ENCODE measurements at places on chromosomes 2 and 18.

- H3K4me3 ChIP-seq: no peak overlapping the region
- peaks cover 2% of the 10 kb centered on the region for H3K4me1 ChIP-seq
- H3K27ac ChIP-seq: no peak overlapping the region
- no peaks in the 10 kb centered on the region for H3K27me3 ChIP-seq
- peaks cover 17% of the 10 kb centered on the region for H3K36me3 ChIP-seq
These were observed 2.1 kb downstream of the HAT1 start for GRCh38 chr2:171924170-171924942.

DNA sequence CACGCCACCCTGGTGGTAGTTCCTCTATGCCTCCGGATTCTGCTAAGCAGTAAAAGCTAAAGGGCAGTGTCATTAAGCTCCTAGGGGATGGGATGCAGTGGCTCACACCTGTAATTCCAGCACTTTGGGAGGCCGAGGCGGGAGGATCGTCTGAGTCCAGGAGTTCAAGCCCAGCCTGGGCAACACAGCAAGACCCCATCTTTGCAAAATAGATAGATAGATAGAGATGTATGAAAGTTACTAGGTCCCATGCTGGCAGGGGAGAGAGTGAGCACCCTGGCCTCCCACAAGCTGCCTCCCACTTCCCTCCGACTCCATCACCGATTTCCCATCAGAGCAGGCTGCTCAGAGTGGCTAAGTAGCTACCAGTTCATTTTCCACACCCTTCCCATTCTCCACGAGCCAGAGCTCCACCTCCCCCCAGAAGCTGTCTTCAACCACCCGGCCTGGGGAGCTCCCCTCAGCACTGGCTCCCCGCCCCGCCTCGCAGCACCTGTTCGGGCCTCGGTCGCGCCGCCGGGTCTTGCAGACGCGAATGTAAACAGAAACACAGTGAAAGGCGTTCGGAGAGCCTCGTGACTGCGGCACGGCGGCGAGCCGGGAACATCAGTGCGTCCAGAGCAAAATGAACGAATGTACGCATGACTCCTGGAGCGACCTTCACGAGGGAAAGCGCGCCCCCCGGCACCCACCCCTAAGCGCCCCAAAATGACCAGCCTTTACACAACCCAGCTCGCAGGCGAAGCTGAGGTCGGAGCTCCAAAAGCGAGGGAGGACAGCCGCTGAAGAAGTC is 598 bp upstream of the CEP68 start:
- H3K27ac ChIP-seq: peak overlapping the region; percentile 76
- H3K36me3 ChIP-seq: no peaks in the 10 kb centered on the region
- no peak for DNase-seq
- peak overlapping the region; percentile 86 for H3K4me3 ChIP-seq
- H3K27me3 ChIP-seq: no peaks in the 10 kb centered on the region
- H3K4me1 ChIP-seq: peaks cover 15% of the 10 kb centered on the region

DNA sequence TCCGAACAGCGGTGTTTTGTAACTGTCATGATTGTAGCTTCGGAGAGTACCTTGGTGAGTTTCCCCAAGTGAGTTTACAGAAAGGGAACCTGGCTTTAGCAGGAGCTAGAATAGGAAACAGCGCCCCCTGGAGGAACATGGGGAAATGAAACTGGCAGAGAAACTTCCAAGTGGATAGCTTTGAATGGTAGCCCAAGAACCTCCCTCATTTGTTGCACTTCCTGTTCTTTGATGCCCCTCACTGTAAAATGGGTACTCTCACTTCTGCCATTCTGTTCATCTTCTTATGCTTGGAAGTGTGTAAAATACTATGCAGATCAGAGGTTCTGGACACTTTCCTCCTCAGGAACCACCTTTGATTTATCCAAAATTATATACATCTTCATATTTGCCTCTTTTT is 36.2 kb downstream of the CHST10 start:
- no peaks in the 10 kb centered on the region for H3K27me3 ChIP-seq
- no peaks in the 10 kb centered on the region for H3K36me3 ChIP-seq
- H3K27ac ChIP-seq: no peak overlapping the region
- no peaks in the 10 kb centered on the region for H3K4me1 ChIP-seq
- peak; percentile 79 for DNase-seq

GRCh38 chr2:88606371-88607030 is 20.8 kb downstream of the EIF2AK3 start:
- no peaks in the 10 kb centered on the region for H3K4me1 ChIP-seq
- no peak overlapping the region for H3K4me3 ChIP-seq
- H3K36me3 ChIP-seq: no peaks in the 10 kb centered on the region
- H3K27ac ChIP-seq: no peak overlapping the region
- H3K27me3 ChIP-seq: no peaks in the 10 kb centered on the region
- no peak for DNase-seq

DNA sequence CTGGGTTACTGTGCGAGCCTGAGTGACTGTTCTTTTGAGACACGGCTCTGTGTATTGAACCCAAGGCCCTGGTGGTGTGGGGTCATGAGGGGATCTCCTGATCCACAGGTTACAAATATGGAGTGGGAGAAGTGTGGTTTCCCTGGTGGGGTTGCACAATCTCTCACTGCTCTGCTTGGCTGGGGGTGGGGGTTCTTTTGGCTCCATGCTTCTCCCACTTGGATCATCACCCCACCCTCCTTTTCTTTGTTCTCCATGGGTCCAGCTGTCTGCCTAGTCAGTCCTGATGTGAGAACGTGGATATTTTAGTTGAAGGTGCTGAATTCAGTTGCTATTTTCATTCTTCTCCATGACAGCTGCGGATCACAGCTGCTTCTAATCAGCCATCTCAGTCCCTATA is 37.8 kb downstream of the AGPS start:
- peaks cover 14% of the 10 kb centered on the region for H3K36me3 ChIP-seq
- H3K27me3 ChIP-seq: no peaks in the 10 kb centered on the region
- H3K27ac ChIP-seq: no peak overlapping the region
- DNase-seq: no peak
- no peaks in the 10 kb centered on the region for H3K4me1 ChIP-seq
- no peak overlapping the region for H3K4me3 ChIP-seq

- no peaks in the 10 kb centered on the region for H3K27me3 ChIP-seq
- DNase-seq: no peak
- no peak overlapping the region for H3K4me3 ChIP-seq
These were observed 476.1 kb downstream of the DCC start for GRCh38 chr18:52816121-52816520.

GRCh38 chr2:49332415-49332814 is 178.1 kb upstream of the FSHR start:
- no peaks in the 10 kb centered on the region for H3K4me1 ChIP-seq
- no peak overlapping the region for H3K4me3 ChIP-seq
- H3K27ac ChIP-seq: no peak overlapping the region
- H3K36me3 ChIP-seq: no peaks in the 10 kb centered on the region
- no peaks in the 10 kb centered on the region for H3K27me3 ChIP-seq
- no peak for DNase-seq

DNA sequence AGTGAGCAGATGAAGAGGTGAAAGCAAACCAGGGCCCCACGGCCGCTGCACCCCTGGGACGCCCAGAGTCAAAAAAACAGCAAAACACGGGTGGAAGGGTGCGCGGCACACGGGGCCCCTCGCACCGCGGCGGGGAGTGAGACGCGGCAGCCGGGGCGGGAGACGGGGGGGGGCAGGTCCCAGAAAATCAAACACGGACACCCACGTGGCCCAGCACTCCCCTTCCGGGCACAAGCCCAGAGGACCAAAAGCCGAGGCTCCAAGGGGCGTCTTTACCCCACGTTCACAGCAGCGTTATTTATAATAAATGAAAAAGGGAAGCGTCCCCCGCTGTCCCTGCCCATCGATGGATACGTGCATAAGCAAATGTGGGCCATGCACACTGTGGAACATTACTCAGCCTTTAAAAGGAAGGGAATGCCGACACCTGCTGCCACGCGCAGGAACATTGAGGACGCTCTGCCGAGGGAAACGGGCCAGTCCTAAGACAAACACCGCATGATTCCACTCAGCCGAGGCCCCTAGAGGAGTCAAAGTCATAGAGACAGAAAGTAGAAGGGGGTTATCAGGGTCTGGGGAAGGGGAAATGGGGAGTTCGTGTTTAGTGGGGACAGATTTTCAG is 677 bp upstream of the COPS9 start:
- H3K4me3 ChIP-seq: peak overlapping the region; percentile 91
- H3K27ac ChIP-seq: no peak overlapping the region
- H3K36me3 ChIP-seq: no peaks in the 10 kb centered on the region
- DNase-seq: no peak

GRCh38 chr18:49843778-49844625 is 30.7 kb upstream of the ACAA2 start:
- no peak for DNase-seq
- peaks cover 10% of the 10 kb centered on the region for H3K4me1 ChIP-seq
- no peaks in the 10 kb centered on the region for H3K27me3 ChIP-seq
- no peak overlapping the region for H3K27ac ChIP-seq
- no peak overlapping the region for H3K4me3 ChIP-seq

DNA sequence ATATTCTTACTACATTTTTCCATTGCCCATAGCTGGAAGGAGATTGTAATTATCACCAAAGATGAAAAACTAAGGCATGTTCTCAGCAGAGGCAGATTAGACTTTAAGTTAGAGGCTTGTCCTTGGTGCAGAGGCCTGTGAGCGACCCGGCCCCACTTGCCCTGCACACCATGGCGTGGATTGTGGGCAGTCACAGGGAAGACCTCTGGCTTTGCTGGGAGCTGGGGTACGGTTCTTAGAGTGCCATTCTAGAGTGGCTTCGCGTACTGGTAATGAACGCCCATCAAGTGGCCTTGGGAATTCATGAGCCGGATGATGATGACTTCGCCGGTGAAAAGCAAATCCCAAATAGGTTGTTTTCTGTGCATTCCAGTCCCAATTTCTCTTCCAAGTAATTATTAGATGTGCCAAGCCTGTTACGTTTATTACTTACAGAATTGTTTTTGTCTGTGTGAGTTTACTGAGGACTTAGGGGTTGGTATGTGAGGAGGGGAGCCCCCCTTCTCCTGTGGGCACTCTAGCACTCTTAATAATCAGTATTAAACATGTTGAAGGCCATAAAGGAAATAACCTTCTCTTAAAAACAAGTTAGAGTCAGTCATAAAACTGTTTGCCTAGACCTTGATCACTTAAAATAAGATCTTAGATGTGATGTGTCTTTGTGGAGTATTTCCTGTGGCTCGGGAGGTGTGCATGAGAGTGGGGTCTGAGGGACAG is 90.6 kb downstream of the LDLRAD4 start:
- no peaks in the 10 kb centered on the region for H3K4me1 ChIP-seq
- H3K27me3 ChIP-seq: no peaks in the 10 kb centered on the region
- H3K36me3 ChIP-seq: no peaks in the 10 kb centered on the region
- no peak overlapping the region for H3K27ac ChIP-seq
- DNase-seq: no peak
- no peak overlapping the region for H3K4me3 ChIP-seq

- no peak for DNase-seq
- H3K4me3 ChIP-seq: no peak overlapping the region
- H3K27ac ChIP-seq: no peak overlapping the region
- H3K27me3 ChIP-seq: no peaks in the 10 kb centered on the region
- H3K4me1 ChIP-seq: peaks cover 9% of the 10 kb centered on the region
- no peaks in the 10 kb centered on the region for H3K36me3 ChIP-seq
These were observed 7.0 kb downstream of the INPP1 start for GRCh38 chr2:190350371-190350770.

DNA sequence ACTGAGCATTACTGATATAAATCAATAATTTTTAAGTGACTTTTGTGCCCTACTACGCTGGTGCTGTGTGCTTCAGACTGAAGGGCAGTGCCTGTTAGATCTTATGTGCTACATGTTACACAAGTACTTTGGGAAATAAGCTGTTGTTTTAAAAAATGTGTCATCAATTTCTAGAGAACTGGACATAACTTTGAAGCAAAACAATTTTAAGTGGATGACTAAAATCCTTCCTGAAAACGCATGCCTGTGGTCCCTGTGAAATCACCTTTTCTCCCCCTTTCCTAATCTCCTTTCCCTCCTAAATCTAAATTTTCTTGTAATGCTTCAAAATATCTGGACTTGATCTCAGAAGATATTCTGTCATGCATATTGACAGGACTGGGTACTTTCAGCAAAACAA is 7.1 kb upstream of the IL1RL1 start:
- H3K27ac ChIP-seq: no peak overlapping the region
- no peak for DNase-seq
- no peaks in the 10 kb centered on the region for H3K36me3 ChIP-seq
- no peaks in the 10 kb centered on the region for H3K4me1 ChIP-seq
- peaks cover 4% of the 10 kb centered on the region for H3K27me3 ChIP-seq

DNA sequence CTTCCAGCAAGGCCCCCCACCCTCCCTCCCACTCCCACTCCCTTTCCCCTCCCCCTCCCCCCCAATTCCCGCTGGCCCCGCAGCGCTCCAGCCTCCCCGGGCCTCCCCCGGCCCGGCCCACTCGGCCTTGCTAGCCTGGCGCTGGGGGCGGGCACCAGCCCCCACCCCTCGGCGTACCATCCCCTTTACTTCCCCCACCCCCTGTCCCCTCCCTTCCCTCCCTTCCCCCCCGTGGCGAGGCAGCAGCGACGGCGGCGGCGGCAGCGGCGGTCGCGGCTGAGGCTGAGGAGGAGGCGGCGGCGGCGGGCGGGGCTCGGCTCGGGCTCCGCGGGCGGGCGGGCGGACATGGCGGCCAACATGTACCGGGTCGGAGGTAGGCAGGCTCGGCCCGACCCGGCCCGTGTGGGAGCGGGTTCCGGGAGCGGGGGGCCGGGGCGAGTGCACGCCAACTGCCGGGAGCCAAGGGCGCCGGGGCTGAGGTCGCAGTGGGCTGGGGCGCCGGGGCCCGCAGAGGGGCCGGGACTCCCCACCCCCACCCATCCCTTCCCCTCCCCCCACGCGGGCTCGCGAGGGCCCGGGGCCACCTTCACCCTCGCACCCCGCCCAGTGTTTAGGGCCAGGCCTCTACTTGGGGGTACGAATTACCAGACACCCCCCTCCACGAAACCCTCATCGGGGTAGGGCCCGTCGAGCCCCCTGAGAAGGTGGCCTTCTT is at the start of gene MTA3:
TSS of gene MTA3 (plus strand) at position 232 of the 715 bp plus-strand sequence. CDS start at position 346, 114 bp downstream.
- DNase-seq: peak; percentile 47
- H3K36me3 ChIP-seq: no peaks in the 10 kb centered on the region
- peak within 1 kb of the TSS; percentile 91 for H3K27ac ChIP-seq
- H3K4me1 ChIP-seq: no peaks in the 10 kb centered on the region
- no peaks in the 10 kb centered on the region for H3K27me3 ChIP-seq
- H3K4me3 ChIP-seq: peak within 1 kb of the TSS; percentile 89

DNA sequence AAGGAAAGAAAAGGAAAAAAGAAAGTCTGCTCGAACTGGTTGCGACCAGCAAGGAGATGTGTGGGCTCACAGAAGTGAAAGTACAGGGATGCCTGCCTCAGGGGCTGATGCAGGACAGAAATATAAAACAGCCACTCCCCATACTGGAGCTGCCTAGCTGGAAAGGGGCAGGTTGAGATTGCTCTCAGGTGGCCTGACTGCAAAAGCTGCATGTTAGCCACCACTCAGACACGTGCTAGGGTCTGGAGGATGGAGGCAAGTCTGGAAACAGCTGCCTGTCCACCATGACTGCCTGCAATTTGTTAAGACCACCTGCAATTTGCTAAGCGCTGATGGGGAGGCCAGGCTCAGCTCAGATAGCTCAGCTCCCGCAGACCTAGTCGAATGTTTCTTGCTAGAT is 17.9 kb downstream of the B3GNT7 start:
- no peaks in the 10 kb centered on the region for H3K36me3 ChIP-seq
- H3K4me1 ChIP-seq: no peaks in the 10 kb centered on the region
- peak overlapping the region; percentile 84 for H3K27ac ChIP-seq
- H3K27me3 ChIP-seq: no peaks in the 10 kb centered on the region
- DNase-seq: peak; percentile 67
- no peak overlapping the region for H3K4me3 ChIP-seq
